Tongue (tissue), 3 donors: ENCODE measurements at places on chromosomes 3 and 15. TPM values are rescaled to one million over a fixed set of nuclear protein-coding genes. Genes with fewer than 3 reads are reported as not detected.

Gene CNTN4
- total RNA-seq: 34.3 TPM

Gene SUSD5
- 3.5 TPM for total RNA-seq

Gene FEZF2
- not detected for total RNA-seq

Gene MAGEF1
- total RNA-seq: 53.3 TPM

Gene CLDN1
- total RNA-seq: 17.7 TPM

Gene DUOXA1
- 22.2 TPM for total RNA-seq

Gene GALNT15
- 5.5 TPM for total RNA-seq

Gene NT5DC2
- total RNA-seq: 46.8 TPM

Gene GP9
- not detected for total RNA-seq

Gene VGLL3
- 30.6 TPM for total RNA-seq

Gene CKMT1A
- total RNA-seq: 0.31 TPM

Gene LARP6
- total RNA-seq: 8.9 TPM

Gene ARPIN
- total RNA-seq: 23.2 TPM

Gene SETD5
- total RNA-seq: 85.8 TPM

Gene SERPINI2
- 2.2 TPM for total RNA-seq

Gene LIPH
- 1.3 TPM for total RNA-seq
